NCI-H748 treated with DMSO at 0.1 percent for 48 hours (cell line): ENCODE measurements at places on chromosomes 2 and 18.

DNA sequence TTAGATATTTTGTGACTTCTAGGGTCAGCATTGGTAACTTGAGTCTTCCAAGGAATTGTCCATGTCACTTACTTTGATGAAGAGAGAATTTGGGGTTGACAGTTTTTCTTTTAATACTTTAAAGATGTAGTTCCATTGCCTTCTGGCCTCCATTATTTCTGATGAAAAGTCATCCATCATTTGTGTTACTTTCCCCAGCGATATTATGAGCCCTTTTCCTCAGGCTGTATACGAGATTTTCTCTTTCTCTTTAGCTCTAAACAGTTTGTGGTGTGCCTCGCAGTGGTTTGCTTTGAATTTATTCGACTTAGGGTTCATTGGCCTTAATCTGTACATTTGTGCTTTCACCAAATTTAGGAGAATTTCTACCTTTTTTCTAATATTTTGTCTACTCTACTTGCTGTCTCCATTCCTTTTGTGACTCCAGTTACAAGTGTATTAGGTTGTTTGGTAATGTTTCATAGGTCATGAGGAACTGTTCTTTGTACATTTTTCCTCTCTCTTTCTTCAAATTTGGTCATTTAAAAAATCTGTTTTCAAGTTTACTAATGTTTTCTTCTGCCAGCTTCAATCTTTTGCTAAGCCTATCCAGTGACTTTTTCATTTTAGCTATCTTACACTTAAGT lies 131.4 kb upstream of the OTOS start:
- no peak for DNase-seq

- no peak for DNase-seq
Observed at GRCh38 chr18:22524783-22525182, 107.1 kb upstream of the CTAGE1 start.

DNA sequence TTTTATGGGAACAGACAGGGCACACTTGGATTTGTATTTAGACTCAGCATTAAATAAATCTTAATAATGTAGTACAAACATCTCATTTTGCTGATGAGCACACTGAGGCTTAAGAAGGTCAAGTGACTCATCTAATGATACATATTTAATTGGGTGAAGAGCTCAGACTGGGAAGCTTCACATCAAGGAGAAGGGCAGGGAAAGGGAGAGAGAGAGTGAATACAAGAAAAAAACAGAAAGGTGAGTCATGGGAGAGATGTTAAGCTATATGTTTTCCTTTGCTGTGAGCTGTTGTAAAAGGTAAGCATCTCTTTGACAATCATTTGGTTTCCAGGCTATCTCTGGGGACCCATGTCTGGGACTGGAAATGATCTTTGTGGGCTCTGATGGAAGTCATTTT lies 277.8 kb downstream of the SETBP1 start:
- no peak for DNase-seq

GRCh38 chr18:3411854-3412268 lies 38.1 kb upstream of the TGIF1 start:
- no peak for DNase-seq

DNA sequence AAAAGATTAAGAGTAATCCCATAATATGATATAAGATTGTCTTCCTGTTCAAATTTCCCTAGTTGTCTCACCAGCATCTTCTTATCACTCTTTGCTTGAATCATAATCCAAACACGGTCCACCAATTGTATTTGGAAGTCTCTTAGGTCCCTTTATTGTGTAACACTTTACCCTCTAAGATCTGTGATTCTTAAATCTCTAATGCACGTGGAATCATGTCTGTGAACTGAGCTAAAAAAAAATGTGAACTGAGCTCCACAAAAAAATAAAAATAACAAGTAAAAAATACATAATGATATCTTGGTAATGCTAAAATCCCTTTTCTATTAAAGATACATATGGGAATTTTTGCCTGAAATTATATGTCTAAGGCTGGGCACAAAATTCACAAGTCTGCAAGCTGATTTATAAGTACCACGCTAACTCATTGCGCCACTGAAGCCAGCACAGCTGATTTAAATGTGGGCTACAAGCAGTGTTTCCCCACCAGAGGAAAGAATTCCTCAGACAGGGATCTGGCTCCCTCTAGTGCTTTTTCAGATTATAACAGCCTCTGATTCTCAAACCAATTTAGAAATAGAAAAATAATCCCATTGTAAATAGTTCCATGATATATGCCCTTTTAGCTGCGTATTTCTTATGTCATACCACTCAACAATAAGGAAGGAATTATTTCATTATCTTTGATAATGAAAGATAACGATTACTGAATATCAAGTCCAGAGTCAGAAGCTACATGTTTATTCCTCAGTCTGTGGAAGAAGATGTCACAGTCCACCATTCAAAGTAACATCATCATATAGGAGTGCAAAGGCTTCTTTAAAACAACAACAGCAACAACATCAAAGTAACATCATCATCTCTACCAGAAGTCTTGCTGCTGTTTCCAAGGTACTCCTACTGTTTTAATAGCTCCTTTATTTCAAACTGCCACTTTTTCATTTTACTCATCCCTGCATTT lies 22.9 kb downstream of the RBM43 start:
- peak; percentile 42 for DNase-seq

DNA sequence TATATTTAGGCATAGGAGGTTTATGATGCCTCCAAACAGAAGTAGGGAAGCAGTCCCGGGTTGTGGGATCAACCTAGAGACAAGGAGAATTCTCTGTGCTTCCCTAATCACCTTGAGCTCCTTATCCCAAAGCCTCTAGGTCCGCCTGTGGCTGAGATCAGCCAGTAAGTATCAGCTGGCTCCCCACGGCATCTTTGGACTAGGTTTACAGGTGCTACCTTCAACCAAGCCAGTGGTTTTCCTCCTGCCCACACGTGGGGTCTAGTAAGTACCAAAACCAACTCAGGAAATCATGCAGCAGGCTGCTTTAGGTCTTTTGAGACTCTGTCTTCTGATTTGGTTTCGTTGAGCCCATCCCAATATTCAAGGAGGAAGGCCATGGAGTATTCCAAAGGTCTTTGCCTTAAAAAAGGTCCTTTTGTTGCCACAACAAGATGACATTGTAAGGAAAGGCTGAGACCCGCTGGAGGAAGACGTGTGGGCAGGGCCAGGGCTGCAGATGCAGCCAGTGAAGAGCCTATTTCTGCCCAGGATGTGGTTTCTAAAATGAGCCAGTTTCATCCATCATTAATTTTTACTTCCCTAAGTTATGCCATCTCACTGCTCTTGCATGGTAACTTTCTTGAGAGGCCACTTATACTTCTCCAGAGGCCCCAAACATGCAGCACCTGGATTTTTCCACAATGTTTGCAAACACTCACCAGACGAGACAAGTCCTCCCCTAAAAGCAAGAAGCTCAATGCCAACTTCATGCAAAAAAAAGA lies 248.7 kb downstream of the RNF152 start:
- DNase-seq, result peak; percentile 55

DNA sequence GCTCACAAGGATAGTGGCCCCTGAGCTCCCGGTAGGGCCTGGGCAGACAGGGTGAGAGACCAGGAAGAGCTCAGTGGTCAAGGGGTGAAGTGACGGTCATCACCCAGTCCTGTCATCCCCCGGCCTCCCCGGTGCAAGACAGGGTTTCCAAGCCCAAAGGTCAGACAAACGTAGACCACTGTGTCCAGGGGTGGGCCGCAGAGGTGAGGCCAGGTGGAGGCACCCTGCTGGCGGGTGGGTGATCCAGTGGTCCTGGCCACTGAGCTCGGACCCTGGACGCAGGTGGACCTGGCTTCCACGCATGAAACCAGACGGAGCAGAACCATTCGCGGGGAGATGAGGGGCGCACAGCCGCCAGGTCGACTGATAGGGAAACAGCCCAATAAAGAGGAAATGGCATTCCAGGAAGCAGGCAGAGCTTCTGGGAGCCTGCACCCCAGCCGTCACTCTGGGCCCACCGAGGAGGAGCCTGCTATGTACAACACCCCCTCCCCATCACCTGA lies 14.4 kb upstream of the SNED1 start:
- DNase-seq, result no peak

DNA sequence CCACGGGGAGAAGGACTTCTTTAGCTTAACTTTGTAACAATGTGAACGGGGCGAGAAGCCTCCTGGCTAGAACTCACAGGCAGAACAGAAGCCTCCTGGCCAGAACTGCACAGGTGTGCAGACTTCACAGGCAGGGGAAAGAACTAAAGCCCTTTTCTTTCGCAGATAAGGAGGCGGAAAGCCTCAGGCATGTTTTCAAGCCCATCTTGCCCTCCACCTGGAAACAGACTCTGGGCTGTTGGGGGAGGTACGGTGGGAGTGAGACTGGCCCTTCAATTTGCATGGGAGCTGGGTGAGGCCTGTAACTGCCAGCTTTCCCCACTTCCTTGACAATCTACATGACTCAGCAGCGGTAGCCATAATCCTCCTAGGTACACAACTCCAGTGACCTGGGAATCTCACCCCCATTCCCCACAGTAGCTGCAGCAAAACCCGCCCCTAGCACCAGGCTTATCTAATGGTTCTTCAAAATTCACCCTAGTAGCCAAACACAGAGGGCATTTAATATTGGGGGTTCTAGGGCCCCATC lies 22.9 kb upstream of the ABCA12 start:
- no peak for DNase-seq

- DNase-seq, result no peak
Observed at GRCh38 chr18:56807901-56808300, 156.7 kb downstream of the WDR7 start.

GRCh38 chr2:36163520-36164254 lies 191.9 kb upstream of the CRIM1 start:
- DNase-seq, result no peak

- DNase-seq, result no peak
Observed at GRCh38 chr2:204750389-204750788, 205.1 kb downstream of the PARD3B start.

DNA sequence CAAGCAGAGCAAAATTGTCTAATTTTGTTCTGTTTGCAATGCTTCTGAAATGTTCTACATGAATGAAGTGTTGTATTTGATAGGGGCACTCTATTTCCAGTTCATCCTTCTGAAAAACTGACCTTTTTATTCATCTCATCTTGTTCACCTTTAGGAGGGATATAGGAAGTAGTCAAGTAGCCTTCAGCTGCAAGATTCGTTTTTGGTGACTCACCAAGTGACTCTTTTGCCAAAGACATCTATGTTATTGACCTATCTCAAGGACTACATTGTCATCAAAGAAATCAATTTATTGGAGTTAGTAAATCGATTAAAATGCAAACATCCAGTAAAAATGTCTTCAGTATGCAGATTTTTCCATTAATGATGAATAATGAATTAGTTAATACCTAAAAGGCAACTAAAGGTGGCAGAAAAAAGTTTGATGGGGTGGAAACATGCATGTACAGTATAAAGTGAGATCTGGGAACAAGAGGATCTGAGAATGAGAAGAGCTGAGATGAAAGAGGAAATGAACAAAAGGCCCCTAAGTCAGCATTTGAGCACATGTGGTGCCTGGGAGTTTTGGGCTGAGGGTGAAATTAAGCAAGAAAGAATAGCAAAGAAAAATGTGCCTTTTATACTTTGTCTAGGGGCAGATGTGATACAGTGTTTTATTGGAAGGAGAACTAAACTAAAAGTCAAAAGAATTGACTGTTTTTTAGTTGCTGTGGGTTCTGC lies 255.1 kb upstream of the LINC00305 start:
- no peak for DNase-seq

- DNase-seq, result no peak
Observed at GRCh38 chr2:232042911-232043574, 81.5 kb downstream of the DIS3L2 start.

- no peak for DNase-seq
Observed at GRCh38 chr2:183222751-183223150, 98.5 kb downstream of the NUP35 start.

GRCh38 chr2:207658156-207658555 lies 33.0 kb upstream of the METTL21A start:
- no peak for DNase-seq

DNA sequence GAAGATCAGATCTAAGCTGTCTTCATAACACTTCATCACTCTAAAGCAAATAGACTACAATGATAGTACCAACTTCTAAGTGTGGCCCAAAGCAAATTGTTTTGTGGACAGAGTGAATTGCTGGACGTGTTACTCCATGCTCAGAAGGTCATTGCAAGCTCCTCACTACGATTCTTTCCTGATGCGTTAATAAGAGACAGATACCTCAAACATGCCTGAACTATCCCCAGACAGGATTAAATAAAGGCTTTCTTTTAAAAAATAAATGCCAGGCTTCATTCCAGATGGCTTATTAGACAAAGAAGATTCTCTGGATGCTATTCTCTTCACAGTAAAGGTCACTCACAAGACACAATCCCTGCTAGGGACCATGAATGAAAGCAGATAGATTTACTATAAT lies 621.2 kb downstream of the DCDC2C start:
- DNase-seq, result no peak

- no peak for DNase-seq
Observed at GRCh38 chr2:234827096-234827860, 124.5 kb upstream of the SH3BP4 start.

DNA sequence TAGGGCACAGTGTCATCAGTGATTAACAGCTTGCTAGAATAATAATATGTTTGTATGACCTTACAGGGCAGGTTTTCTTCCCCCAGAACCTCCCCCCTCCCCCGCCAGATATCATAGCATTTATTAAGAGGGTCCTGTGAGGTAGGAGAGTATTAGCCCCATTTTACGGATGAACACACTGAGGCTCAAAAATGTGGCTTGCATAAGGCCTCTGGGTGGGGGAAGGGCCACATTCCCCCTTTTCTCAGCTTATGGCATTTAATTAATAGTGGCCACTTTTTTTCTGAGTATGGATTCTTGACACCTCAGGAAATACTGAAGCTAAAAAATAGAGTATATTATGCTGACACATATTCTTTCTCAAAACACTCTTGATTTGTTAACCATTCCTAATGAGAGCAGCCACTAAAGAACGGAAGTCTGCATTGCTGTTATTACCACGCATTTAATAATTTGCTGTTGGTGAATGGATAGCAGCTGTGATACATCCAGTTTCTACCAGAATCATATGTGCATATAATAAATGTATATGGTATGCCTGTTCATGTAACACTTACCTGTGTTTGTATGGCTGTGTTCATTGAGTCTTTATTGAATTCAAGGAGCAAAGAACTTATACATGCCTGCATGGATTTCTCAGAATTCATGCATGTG lies 3.0 kb downstream of the CTIF start:
- DNase-seq, result no peak

GRCh38 chr2:152676461-152676860 lies 40.8 kb downstream of the PRPF40A start:
- DNase-seq, result no peak

DNA sequence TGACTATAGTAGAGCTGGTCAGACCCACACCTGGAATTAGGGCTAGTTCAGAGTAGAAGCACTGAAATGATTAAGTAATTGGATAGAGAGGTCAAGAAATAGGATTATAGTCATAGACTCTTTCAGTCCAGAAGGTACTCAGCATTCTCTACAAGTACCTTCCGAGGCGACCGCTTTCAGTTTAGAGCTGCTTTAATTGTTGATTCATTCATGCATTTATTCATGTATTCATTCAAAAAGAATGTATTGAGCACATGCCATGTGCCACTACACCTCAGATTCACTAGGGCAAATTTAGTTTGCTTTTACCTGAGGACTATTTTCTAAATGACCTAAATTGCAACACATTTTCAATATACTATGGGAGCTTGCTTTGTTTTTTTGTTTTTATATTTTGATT lies 48.7 kb downstream of the CRIM1 start:
- no peak for DNase-seq

GRCh38 chr2:211816754-211817153 lies 721.8 kb downstream of the ERBB4 start:
- peak; percentile 96 for DNase-seq
